Activated CD8-positive, alpha-beta memory T cell treated with anti-CD3 and anti-CD28 coated beads for 4 hours (primary cell): ENCODE measurements at places on chromosomes 1 and 21.

- no peak for DNase-seq
Measured at GRCh38 chr1:117600325-117600943, 5.4 kb upstream of the TENT5C start.

DNA sequence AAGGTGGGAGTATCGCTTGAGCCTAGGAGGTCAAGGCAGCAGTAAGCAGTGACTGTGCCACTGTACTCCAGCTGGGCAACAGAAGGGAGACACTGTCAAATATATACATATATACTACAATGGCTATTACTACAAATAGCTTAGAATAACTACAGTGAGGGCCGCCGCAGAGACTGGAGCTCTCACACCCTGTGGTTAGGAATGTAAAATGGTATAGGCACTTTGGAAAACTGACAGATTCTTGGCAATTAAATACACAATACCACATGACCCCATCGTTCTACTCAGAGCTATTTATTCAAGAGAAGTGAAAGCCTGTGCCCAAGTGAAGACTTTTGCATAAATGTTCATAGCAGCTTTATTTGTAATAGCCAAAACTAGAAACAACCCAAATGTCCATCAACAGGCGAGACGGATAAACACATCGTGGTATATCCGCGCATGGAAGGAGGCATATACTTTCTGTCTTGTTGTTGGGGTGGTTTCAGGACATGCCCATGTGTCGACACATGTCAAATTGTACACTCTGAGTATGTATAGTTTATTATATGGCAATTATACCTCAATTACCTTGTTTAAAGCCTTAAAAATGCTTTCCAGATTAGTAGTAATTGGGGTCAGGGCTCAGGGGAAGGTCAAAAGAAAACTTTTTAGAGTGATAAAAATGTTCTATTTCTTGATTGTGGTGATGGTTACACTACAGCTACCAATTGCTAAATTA, 123.4 kb downstream of the RIPK4 start:
- no peak for DNase-seq

- no peak for DNase-seq
Measured at GRCh38 chr1:192984080-192984479, 75.1 kb downstream of the UCHL5 start.

GRCh38 chr1:109954041-109954512, 30.5 kb upstream of the AHCYL1 start:
- no peak for DNase-seq

- no peak for DNase-seq
Measured at GRCh38 chr1:36971852-36972618, 62.3 kb downstream of the GRIK3 start.

GRCh38 chr1:115717541-115717940, 51.0 kb downstream of the CASQ2 start:
- no peak for DNase-seq

GRCh38 chr1:118927427-118928187, 60.5 kb downstream of the TBX15 start:
- DNase-seq, result no peak

- no peak for DNase-seq
Measured at GRCh38 chr1:67348586-67349252, 41.0 kb downstream of the IL12RB2 start.

DNA sequence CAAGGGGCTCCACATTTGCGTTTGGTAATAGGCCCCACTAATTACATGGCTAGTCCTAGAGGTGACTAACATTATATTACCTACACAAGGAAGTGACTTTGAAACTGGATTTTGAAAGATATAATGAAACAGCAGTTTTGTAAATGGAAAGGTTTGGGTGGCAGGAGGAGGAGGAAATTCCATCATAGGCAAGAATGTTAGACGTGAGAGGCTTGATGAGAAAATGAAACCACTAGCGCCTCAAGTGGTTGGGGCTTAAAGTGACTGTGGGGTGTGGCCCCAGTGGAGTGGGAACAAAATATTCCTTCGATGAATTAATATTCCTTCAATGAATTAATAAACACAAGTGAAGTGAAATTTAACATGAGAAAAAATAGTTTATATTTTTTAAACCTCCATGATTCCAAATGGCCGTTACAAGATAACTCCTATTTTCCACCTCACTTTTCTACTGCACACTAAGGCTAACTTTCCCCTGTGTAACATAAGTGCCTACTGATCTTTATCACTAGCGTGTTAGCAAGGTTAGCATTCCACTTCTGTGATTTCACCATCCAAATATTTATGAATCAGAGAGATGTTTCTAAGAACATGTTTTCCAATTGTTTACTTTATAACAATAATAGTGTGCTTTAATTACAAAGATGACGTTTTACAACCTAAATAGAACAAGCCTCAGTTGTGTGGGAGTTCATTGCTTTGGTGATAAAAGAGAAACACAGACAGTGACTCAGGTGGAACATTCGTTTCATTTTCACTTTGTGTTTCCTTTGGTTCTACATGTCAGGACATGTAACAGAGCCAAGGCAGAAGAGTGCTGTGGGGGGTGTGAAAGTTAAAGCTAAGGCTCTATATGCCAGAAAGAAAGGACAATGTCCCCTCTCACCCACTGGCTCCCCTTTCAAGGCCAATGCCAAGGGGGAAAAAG, 12.5 kb upstream of the ATF3 start:
- no peak for DNase-seq

- DNase-seq, result no peak
Measured at GRCh38 chr1:53367503-53368313, 39.8 kb upstream of the LRP8 start.

DNA sequence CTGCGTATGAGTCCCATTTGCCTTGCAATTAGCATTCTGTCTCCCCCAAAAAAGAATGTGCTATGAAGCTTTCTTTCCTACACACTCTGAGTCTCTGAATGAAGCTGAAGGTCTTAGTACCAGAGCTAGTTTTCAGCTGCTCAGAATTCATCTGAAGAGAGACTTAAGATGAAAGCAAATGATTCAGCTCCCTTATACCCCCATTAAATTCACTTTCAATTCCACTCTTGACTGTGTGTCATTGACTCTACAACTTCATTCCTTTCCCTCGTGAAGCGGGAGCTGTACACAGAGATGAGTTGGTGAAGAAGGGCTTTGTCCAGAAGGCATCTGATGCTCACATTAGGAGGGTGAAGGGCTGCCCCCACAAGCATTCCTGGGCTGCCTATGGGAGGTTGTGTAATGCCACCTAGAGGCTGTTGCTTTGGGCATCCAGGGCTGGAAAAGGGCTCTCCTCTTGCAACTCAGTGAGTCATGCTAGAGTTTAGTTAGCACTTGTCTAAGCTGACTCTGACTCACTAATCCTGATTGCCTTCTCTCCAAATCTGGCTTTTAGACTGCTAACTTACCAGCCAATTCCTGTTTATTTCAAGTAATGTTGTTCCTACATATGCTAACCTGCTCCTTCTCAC, 1.8 kb downstream of the SPRR1B start:
- no peak for DNase-seq

DNA sequence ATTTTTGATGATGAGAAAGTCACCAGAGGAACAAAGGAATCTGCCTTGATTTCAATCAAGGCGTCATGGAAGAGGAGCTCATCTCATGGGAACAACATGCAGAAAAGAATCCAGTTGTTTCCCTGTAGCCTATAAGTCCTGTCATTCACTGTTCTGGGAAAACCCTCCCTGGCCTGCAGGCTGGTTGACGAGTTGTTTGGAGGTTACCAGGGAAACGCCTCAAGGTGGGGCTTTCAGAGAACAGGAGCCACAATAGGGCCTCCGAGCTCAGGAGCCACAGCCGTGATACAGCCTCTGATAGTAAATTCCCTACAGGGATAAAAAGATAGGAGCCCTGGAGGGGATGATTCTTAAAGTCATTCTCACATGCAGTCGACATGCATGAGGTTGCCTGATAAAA, 135.2 kb downstream of the PSMG1 start:
- DNase-seq, result no peak

GRCh38 chr1:93614986-93615581, 66.6 kb downstream of the BCAR3 start:
- DNase-seq, result no peak

- no peak for DNase-seq
Measured at GRCh38 chr1:176925223-176925622, 239.3 kb downstream of the ASTN1 start.

- no peak for DNase-seq
Measured at GRCh38 chr1:63269571-63269970, 52.8 kb upstream of the FOXD3 start.

DNA sequence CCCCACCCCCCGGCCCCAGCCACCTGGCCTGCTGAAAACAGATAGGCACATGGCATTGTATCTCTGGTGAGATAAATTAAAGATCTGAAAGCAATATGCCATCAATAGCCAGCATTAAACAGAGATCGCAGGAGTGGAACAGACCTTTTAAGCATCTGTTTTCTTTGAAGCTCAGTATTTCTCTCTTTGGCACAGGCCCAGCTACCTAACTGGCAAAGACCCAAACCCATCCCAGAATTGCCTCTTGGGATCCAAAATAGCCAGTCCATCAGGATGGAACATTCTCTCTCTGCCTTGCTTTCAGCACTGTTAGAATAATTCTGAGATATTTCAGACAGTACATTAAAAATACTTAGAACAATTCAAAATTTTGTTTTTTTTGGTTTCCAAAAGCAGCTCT, 46.0 kb downstream of the KCNJ6 start:
- DNase-seq, result no peak

- no peak for DNase-seq
Measured at GRCh38 chr1:3551290-3551678, 60.0 kb downstream of the MEGF6 start.

DNA sequence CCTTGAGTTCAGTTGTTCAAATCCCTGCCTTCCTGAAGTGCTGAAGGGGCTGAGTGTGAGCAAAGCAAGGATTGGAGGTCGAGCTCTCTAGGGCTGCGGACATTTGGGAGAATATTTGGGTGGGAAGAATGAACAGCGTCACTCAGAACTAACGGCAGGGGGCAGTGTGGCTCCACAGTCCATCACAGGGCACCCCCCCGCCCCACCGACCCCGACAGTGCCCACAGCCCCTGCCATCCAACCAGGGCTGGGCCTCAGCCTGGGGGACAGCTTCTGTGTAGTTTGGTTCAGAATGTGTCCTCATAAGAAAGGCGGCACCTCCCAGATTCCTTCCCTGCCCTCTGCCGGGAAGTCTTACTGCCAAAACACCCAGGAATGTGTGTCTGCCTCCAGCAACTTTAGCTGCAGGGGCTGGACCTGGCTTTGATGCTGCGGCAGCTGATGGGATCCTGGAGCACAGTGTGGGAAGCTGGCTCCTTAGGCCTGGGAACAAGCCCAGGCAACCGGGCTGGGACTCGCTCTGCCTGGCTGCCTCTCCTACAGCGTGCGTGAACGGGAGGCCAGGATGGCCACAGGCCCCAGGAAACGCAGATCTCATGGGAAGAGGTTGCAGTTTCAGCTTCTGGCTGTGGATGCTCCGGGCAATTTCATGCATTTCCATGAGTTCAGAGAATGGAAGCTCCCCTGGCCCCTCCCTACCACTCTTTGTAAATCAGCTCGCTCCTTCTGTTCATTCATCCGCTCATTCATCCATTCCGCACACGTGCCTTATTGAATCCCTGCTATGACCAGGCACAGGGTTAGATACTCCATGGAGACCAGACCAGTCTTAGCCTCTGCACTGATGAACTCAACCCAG, 104.9 kb upstream of the TMPRSS2 start:
- DNase-seq, result no peak

- DNase-seq, result no peak
Measured at GRCh38 chr1:31576201-31576669, at the start of gene TINAGL1. Gene TINAGL1 (plus strand): TSS chr1:31576515. CDS start chr1:31577149, 634 bp downstream.

DNA sequence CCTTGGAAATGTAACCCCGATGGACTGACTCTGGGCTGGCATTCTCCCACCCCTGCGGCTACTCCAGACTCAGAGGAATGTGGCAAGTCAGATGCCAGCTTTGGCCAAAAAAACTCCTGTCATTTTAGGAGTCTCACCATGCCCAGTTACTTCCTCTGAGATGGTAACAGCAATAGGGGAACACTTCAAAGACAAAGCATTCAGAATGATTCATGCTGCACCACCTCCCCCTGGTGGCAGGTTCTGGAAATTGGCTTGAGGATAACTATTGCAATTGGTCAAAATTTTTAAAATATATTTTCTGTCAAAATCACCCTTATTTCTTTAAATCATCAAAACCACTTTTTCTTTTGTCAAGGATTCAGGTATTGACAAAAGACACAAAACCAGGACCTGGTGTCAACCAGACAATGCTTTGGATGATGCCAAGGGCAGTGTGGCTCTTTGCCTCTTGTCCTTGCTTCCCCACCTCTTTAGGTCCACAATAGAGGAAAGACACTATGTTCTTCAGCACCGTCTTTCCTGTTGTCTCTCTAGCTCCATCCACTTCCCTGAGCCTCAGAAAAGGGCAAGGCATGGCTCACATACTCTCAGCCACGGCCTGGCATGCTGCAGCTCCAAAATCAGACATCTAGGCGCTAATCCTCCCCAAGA, 9.9 kb upstream of the CDCA8 start:
- peak; percentile 54 for DNase-seq

DNA sequence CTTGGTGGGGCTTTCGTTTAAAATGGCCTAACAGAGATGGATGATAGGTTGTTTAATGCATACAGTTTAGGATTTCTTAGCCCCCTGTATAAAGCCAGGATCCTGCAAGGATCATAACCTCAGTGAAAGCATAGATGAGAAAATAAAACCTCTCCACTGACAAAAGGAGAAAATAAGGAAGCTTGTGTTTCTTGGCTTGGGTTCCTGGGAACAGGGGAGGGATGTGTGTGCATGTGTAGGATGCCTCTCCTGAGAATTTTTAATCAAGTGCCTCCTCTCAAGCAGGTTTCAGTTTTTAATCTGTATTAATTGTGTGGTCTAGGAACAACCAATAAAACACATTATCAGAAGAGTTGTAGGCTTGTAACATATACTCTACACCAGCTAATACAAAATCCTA, 26.1 kb downstream of the PRKACB start:
- DNase-seq, result no peak

GRCh38 chr1:221575605-221576004, 166.3 kb downstream of the DUSP10 start:
- DNase-seq, result no peak

- DNase-seq, result no peak
Measured at GRCh38 chr1:185674201-185674600, 60.0 kb upstream of the HMCN1 start.

DNA sequence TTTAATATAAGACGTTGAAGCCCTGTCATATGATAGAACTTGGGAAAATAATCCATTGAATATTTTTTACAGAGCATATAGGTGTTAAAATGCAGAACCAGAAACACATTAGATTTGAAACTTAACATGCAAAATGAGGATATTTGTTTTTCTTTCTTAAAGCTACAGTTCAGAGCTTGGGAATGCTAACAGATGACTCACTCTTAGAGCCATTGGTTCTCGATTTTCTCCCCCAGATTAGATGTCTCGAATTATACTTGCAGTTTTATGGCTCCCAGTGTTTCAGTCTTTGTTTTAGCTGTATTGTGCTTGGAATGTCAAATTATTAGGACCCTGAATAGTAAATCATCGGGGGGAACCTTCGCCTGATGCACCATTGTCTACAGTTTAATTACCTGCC, 575.7 kb upstream of the ZP4 start:
- DNase-seq, result no peak
